Astrocyte of the spinal cord (primary cell): ENCODE measurements at places on chromosomes 1 and 21.

DNA sequence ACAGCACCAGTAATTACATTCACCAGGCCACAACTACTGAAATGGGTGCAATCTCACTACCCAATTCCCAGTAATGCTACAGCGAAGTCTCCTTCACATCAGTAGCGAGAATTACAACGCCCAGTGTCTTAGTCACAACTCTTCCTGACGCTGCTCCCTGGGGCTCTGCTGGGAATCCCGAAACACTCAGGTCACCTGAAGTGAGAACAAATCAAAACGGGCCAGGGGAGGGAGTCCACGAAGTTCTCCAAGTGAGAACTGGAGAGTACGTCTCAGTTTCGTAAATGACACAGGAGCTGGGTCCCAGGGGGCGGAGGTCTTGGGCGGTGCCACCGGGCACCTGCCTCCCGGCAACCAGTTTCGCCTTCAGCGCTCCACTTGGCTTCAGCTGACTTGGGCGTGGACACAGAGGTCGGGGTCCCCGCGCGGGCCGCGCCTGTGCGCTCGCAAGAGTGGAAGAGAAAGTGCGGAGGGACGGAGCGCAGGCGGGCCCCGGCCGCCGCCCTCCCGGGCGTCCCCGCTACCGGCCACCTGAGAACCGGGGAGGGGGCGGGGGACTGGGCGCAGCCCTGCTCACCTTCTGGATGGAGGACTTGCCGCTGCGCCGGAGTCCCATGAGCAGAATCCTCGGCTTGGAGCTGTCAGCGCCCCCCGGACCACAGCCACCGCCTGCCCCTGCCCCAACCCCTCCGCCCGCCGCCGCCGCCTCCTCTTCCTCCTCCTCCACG, 575 bp downstream of the RRAGC start:
- DNase-seq: peak; percentile 57

DNA sequence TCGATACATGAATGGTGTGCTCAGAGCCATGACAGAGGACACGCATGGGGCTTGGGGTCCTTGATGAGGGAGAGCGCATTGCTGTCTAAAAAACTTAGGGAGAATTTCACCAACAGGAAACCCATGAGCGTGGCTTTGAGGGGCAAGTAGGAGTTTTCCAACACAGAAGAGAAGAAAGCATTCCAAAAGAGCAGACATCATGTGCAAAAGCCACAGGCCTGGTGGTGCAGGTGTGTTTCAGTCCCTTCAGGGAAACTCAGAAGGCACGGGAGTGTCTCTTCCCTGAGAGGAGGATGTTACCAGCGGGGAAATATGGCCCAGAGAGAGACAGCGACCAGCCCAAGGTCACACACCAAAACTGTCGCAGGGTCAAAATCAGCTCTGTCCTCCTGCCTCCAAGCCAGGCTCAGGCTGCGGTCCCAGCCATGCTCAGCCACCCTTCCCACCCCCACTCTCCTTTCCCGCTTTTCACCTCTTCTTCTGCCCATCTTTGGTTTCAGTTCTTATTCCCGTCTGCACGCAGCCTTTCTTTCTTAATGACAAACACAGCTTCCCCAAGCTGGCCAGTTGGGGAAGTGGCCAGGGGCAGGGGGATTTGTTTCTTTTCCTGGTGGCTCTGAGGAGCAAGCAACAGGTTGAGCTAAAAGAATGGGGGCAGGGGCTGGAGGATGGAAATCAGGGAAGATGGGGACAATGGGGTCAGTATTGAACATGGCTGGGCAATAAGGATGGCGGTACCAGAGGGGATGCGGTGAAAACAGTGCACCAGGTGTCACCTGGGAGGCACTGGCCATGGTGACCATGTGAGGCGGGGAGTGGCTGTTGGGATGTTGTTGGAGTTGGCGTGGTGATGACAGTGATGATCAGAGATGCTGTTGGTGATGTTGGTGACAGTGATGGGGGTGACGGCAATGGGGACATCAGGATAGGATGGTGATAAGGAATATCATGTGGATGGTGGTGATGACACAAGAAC, 10.3 kb downstream of the LAPTM5 start:
- no peak for DNase-seq

GRCh38 chr1:114320586-114320985, 166.9 kb upstream of the SYT6 start:
- peak; percentile 86 for DNase-seq

- DNase-seq: no peak
Observed at GRCh38 chr1:26154750-26155149, 4.1 kb upstream of the FAM110D start.

DNA sequence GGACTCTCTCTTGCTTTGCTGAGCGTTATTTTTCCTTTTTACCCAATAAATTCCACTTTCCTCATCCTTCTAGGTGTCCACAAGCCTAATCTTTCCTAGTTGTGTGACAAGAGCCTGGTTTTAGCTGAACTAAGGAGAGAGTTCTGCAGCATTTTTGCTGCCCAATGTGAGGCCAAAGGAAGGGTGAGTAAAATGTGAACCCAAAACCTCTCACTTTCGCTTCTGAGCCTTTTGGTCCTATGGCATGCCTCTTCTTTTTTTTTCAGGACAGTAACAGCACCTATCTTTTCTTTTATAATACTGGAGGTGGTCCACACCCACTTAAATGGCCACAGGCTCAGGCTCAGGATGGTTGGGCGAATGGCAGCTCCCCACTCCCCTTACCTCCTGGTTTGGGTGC, 111.1 kb downstream of the COP1 start:
- no peak for DNase-seq

DNA sequence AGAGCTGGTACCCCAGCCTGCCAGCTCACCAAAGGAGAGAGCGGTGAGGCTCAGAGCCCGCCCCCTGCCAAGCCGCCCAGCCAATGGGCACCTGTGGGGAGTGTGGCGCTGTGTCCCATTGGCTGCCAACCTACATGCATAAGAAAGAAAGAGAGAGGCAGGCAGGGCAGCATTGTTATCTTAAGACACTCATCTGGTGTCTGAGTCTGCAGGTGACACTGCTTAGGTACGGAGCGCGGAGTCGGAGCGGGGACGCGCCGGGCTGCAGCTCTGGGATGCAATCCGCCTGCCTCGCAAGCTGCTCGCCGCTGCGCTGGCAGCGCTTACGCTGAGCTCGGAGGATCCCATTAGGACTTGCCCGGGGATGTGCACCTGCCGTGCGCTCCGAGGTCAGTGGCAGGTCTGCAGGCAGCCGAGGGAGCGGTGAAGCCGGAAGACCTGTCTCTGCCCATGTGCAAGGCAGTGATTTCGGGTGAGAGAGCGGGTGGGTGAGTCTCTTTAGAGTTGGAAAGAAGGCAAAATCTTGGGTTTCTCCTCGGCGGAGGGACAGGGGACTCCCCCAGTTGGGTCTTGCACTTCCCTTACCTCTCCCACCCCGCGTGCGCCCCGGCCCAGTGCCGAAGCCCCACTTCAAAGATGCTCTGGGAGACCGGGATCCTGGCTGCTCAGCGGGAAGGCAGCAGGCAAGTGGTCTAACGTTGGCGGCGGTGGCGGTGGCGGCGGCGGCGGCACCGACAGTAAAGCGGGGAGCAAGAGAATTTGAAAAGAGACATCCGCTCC, at the start of gene BRINP2:
Gene BRINP2 (plus strand): TSS at position 203 of the 780 bp plus-strand sequence. CDS start 58,919 bp downstream, outside the sequence.
- peak; percentile 50 for DNase-seq

DNA sequence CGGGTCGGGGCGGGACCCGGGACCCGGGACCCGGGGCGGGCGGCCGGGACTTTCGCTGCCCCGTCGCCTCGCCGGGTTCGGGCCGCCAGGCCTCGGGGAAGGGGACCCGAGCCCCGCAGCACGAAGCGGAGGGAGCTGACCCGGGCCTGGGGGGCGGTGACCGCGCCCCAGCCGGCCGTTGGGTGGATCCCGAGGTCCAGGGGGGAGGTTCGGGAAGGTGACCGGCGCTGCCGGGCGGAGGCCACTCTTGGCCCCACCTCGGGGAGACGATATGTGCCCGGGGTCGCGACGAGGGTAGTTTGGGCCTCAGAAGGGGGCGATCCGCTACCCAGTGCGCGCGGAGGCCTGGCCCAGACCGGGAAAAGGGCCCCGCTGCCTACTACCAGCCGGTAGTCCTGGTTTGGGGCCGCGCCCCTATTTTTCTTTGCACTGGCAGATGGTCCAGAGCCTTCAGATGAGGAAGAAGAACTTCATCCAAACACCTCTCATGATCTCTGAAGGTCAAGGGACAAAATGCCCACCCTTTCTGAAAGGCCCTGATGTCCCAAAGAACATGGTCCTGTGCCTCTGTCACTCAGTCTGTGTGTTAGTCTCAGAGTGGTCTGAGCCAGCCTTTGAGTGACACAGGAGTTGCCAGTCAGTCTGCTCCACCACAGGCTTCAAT, 766 bp downstream of the AGO4 start:
- peak; percentile 19 for DNase-seq
